ENCODE measurements at places on chromosomes 6 and 20.

DNA sequence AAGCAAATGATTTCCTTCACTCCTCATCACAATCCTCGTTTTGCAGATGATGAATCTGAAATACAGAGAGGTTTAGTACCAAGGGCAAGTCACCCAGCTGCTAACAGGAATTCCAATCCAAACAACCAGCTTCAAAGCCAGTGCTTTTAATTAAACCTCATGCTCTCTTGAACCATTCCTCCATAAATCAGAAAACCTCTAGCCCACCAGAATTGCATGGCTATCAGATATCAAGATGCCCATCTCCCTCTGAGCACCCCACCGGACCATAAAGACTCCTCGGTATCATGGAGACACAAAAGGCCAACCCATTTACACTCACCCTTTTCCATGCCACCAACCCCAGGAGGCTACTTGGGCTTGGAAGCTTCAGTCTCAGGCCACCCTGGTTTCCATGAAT lies 46.0 kb downstream of the TFAP2A start:
- no peak for DNase-seq

DNA sequence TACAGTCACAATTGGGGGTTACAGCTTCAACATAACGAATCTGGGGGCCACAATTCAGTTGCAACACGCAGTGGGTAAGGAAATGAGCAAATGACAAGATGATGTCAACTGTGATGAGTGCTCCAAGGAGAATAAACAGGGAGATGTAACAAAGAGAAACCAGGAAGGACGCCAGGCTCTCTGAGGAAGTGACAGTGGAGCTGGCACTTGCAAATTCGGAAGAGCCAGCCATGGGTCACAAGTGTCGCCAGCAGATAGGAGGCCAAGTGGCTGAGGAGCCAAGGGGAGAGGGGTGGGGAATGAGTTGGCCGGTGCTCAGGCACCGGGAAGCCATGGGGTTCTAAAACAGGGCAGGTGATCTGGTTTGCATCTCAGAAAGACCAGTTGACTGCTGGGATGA lies 136.4 kb downstream of the EYA2 start:
- DNase-seq = no peak

- DNase-seq = no peak
Observed at GRCh38 chr6:12750416-12750815, 33.8 kb downstream of the PHACTR1 start.

DNA sequence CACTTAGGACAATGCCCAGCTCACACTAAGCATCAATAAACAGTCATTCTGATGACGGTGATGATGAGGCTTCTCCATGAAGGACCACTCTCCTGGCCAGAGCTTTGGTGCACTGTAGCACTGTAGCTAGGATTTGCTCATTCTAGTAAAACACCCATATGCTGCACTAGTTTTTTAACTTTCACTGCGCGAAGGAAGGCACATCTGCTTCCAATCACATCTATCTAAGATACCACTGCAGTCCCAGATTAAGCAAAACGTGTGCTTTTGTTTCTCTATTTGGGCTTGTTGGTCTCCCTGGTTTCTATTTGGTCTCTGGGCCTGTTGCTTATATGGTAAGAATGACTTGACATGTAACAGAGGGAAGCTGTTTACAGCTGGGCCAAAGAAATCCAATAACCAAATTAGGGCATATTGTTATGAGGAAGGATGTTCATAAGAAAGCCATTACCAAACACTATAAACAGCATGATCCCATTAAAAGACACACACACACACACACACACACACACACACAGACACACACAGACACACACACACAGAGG lies 62.4 kb downstream of the FAM229B start:
- no peak for DNase-seq

- no peak for DNase-seq
Observed at GRCh38 chr20:46559685-46560440, 9.4 kb upstream of the OCSTAMP start.

DNA sequence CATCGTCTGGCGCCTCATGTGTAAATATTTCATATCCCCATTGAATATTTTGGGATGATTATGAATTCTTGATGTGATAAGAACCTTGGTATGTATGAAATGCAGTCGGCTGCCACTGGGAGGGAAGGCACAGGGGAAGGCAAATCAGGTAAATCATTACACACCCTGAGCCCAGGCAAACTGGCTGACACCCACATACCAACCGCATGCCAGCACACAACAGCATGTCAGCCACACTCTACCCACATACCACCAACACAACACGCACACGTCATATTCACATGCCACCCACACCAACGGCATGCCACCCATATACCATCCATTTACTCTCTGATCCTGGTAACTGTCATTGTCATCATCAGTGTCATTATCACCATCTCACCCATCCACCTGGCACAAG lies 28.3 kb upstream of the MDGA1 start:
- DNase-seq = no peak

- DNase-seq = no peak
Observed at GRCh38 chr6:138404666-138405337, 779 bp downstream of the HEBP2 start.

DNA sequence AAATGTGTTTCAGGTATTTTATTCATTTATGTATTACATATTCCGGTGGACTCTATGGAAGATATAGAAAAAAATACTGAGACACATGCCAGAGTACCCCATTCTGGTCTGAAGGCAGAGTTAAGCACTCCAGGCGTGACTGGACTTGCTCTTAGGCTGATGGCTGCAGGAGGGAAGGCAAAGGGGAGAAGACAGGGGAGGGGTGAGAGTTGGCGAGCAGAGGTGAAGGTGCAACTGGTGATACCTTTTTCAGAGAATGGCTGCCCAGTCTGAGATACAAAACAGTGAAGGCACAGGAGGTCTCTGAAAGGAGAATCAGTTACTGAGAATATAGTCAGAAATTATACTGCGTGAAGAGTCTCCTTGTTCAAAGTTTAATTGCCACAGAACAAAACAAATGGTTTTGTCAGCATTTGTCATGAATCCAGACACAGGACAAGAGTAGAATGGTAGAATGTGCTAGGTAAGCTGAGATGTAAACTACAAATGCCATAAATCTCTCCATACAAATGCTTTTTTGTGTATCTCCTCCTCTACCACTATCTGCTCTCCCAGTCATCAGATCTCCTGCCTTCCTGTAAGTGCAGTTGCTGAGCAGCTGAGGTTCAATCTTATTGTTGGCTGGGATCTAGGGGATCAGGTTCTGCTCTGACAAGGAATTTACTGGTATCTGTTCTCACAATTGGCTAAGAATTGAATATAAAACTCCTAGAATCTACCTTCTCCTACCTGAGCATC lies 104.2 kb upstream of the DST start:
- no peak for DNase-seq

DNA sequence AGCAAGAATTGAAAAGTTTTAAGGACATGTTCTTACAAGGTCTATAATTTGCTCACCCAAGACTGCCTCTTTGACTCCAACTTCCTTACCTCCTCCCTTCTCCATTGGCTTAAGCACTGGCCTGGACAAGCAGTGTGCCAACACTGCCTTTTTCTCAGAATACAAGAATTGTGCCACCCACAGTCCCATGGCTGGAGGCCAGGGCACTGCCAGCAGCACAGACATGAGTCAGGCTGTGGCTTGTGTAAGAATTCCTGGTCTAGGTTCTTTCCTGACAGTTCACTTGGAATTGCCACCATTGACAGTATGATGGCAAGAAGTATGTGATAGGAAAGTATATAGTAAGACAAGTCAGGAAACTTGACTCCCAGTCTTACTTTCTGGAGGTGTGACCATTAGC lies 202.7 kb upstream of the MARCKS start:
- DNase-seq = no peak

GRCh38 chr20:54194724-54195438 lies 13.0 kb upstream of the PFDN4 start:
- DNase-seq = no peak

DNA sequence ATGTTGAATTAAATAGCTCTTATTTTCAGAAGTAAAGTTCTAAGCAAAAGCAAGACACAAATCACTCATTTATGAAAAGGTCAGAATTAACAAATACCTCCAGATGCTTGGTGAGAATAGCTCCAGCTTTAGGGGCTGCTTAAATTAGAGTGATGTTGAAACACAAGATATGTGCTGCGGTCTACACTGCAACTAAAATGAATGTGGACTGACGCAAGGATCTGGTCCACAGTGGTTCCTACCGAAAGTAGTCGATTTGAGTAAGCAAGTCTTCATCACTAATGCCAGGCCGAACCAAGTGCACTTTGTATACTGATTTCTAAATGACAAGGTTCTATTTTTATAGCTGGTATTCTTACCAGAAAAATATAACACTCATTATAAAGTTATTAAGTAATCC lies 96.3 kb downstream of the PRDM1 start:
- peak; percentile 33 for DNase-seq

- DNase-seq = peak; percentile 82
Observed at GRCh38 chr20:46022411-46023147, 6.4 kb upstream of the SLC12A5 start.

Data from GM10248 (cell line).